Fibroblast of the aortic adventitia (primary cell): ENCODE measurements at places on chromosomes 6 and 20. TPM values are rescaled to one million over a fixed set of nuclear protein-coding genes. Genes with fewer than 3 reads are reported as not detected.
A peak's percentile ranks its signal among the peaks of the same experiment; 100 is the strongest.

Gene HLA-DRA
- 0.45 TPM in 1 of 2 replicates, not detected in the other for total RNA-seq

Gene PLCB1
- 39.2 and 46.5 TPM in 2 replicates for total RNA-seq

- DNase-seq: peak; percentile 52
Measured at GRCh38 chr6:30887901-30888815, 3.8 kb downstream of the DDR1 start.

DNA sequence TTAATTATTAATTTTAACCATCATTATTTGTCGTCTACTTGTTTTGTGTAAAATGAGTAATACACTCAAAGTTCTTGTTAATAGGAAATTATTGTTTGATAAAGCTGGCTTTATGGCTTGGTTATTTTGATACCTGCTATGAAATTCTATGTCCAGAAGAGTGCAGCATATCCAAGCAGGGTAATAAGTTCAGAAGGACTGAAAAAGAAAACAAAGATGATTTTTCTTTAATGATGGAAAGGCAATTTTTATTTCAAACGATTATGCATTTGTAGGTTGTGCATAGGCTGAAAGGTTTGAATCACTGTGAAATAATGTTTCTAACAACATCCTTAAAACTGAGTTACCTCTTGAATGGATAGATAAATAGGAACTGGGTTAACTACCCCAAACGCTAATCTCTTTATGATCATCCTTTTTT is 1.4 kb upstream of the MAN1A1 start:
- DNase-seq: peak; percentile 76

DNA sequence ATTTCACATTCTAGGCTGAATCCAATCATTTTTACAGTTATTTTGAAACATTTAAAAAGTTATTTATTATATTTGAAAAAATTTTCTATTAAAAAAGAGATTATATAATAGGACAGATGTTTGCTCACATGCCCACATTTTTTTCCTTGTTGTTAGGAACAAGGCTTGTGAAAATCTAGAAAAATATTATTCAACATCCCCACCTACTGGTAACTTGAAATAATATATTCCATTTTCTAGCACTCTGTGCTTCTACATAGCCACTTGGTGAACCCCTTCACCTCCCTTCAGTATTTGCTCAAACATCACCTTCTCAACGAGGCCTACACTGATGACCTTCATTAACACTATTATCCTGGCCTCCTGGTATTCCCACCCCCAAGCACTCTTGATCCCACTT is 18.3 kb upstream of the GPRC6A start:
- peak; percentile 54 for DNase-seq

GRCh38 chr20:22569353-22569752 is 15.0 kb downstream of the FOXA2 start:
- no peak for DNase-seq

DNA sequence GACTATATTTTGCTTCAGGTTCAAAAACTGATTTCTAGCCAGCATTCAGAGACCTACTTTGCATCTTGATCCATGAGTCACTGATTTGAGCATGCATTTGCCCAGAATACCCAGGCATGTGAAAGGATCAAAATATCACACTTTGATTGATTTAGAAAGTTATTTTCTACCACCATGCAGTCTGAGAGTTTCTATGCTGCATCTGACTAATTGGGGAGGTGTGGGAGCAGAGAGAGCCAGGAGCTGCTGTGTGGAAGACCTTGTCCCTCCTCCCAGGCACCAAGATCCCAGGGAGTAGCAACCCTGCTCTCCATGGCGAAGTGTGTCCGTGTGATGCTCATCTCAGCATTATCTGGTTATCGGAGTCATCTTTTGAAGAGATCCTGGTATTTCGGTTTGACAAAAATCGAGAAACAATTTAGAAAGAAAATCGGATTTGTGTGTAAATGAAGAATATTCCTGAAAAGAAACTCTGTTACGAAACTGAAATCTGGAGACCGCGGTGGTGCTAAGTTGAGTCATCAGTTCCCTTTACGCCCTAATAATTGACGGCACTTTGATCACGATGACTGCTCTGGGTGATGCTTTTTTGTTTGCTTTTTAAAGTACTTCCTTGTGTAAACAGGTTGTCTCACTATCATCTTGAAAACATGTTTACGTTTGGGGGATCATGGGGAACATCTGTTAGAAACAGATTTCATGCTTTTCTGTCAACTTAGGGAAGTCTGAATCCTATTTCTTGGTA is 193.4 kb downstream of the BACH2 start:
- DNase-seq: no peak

DNA sequence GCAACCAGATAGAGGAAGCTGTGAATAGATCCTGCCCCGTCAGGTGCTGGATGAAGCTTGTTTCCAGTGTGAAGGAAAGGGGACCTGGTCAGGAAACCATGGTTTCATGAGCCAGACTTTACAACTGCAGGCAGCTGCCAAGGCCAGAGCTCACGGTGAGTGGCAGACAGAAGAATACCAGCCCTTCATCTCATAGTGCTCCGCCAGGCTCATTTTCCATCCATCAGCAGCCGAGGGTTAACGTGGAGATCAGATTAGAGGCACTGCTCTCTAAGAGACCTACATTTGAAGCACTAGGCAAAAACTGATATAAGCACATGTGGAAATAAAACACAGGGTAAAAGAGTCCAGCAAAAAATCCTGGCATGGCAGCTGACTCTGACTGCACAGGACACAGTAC is 172.4 kb downstream of the CD24 start:
- no peak for DNase-seq

Gene SLCO4A1
- 0.72 and 0.90 TPM in 2 replicates for total RNA-seq

Gene CD109
- 39.2 and 170 TPM in 2 replicates for total RNA-seq

DNA sequence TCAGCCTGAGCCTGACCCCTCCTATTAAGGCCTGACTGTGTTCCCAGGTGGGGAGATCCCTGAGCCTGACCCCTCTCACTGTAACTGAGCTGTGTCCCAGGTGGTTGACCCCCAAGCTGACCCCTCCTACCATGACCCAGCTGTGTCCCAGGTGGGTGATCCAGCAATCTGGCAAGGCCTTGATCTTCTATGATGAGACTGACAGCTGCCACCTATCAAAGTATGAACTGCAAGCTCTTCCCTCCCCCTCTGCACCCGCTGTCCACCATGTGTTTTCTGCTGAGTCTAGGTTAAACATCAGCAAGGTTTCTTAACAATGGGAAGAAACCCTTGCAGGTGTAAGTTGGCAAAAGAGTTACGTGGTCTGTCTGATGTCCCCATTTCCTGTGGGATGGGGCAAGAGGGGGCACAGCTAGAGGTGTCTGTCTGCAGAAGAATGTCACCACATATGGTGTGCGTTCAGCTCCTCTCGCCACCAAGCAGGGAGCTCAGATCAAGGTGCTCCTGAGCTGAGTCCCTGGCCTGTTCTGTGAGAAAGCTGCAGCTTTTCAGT is 5.9 kb downstream of the PXDC1 start:
- no peak for DNase-seq

GRCh38 chr6:6659600-6660327 is 71.2 kb downstream of the LY86 start:
- no peak for DNase-seq

GRCh38 chr6:106745824-106746582 is 116.6 kb downstream of the QRSL1 start:
- DNase-seq: peak; percentile 8

DNA sequence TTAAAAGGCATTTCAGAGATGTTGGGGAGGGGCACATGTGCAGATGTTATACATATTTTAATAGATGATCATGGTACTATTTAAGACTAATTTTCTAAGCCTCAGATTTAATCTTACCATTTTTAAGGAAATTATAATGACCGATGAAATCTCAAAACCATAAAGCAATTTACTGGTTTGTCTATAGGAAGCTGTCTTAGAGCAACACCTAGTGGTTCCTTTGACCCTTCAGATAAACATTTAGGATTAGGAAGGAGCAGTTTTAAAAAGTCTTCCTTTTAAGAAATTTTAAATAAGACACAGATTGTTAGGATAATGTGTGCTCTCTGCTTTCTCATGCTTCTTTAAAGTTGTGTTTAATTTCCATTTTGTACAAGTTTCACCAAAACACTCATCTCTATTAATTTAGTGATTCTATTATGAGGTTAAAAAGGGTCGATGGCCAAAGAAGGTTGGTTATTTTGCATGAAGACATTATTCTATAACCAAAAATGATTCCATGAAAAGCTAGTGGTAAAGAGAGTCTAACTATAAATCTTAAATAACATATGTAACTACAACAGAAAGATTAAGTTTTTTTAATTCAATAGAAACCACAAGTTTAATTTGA is 376.4 kb downstream of the HACE1 start:
- peak; percentile 3 for DNase-seq

DNA sequence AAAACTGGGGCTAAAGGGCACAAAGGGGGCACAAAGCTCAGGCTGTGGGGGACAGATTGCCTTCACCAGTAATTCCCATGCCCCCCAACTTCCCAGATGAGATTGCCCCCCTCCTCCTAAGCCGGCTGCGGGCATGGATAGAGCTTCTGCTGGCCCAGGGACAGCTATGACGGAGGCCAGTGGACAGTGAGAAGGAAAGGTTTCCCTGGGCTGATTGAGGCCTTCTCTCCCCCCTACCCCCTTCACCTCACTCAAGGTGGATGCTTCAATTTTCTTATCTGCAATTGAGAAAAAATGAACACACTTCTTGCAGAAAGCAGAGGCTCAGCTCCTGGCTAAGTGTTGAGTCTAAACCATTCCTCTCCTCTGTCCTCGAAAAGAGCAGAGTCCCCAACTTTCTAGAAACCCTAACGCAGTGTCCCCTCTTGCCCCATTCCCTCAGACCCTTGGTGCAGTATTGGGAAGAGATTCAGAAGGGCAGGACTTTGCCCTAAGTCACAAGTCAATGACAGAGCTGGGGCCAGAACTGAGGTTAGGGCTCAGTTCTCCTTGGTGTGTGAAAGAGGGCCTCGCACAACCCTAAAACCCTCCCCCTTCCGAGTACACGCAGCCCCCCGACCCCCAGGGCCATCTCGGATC is 808 bp downstream of the SDC4 start:
- no peak for DNase-seq

DNA sequence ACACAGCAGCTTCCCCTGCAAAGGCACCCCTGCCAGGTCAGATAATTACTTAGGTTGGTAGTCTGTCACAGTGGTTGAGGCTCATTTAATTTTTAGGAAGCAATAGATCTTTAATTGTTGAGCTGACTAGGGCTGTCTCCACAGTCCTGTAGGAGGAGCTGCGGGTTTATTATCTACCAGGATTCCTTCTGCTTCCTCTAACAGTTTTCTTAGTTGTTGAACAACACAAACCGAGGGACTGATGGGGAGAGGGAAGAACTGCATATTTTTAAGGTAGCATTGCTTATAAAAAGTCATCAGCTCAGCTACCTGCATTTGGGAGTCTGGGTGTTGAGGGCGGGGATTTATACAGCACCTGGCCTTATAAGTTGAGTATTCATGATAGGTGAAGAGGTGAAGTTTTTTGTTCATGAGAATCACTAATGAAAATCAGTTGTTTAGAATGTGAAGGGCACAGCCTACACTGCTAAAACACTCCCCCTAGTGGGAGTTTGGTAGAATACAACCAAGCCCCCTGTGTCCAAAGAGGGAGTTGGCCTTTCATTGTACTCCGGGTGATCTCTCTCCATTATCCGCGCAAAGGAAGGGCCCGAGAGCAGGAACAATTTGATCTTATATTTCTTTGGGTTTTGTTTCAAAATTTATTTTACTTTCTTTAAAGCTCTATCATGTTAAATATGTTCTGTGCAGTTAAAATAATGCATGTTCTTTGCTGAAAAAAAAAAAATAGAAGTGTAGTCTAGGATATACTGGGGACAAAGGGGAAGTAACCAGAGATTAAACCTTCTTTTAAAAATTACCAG is 69.6 kb downstream of the SSR1 start:
- DNase-seq: peak; percentile 73

GRCh38 chr20:50264534-50265145 is 74.0 kb downstream of the CEBPB start:
- no peak for DNase-seq

GRCh38 chr6:62283796-62284411 is 2.1 kb downstream of the KHDRBS2 start:
- DNase-seq: peak; percentile 6

DNA sequence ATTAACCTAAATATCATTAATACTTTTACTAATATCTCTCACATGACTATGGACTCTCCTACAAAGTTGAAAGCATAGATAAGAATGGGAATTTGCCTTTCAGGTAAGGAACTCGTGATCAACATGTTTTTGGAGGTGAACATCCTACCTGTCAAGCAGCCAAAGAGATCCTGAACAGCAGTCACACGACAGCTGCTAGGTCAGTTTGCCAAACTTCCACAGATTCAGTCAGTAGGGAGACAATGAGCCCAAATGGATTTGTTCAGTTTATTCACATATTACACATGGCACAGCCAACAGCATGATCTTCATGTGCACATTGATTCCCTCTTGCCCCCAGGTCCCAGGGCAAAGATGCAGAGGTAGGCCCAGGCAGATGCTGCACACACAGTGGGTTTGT is 86.1 kb upstream of the LOC128125822 start:
- no peak for DNase-seq

Gene GHRH
- not detected in 2 replicates for total RNA-seq

Gene FLRT3
- total RNA-seq: 0.54 and 5.9 TPM in 2 replicates

Gene CALHM5
- total RNA-seq: 6.8 and 8.2 TPM in 2 replicates

GRCh38 chr6:163667372-163668060 is 253.0 kb downstream of the QKI start:
- DNase-seq: no peak
